ENCODE measurements at places on chromosomes 2 and 18.

DNA sequence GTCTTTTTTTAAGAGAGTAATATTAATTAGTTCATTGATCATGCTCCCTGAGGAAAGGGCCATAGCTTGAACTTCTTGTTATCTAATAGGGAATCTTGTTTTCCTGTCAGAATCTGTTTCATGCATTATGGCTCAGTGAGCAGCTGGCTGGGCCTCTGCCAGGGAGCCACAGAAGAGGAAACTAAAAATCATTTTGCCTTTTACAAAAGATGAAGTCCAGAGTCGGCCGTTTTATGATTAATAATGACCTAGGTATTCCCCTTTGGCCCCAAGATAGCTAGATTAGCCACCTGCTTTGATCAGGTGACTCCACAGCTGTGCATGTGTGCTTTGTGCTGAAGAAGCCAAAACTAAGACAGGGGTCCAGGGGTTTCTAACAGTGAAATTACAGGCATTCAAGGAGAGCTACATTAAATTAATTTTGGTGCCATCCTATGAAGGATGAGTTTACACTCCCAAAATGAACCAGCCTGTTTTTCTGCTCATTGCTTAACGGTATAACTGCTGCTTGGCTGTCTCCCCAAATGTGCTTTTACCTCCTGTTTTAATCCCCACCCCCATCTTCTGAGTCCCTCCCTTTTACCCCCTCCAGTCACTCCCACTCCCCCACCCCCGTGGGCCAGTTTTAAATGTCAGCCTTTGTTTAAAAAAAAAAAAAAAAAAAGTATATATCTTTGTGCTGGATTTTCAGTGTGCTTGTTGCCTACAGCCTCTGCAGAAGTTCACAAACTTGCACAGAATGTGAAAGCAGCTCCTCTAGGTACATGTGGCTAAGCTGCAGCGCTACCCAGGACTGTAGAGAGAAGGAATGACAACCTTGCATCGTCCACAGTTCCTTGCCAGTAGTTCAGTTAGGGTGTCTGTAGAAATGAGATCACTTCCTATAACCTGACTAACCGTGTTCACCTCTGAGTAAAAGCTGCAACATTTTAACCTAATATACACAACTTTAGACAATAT is 93.1 kb downstream of the CABLES1 start:
- DNase-seq: peak; percentile 21

GRCh38 chr18:8854550-8854949 is 149.2 kb downstream of the MTCL1 start:
- no peak for DNase-seq

DNA sequence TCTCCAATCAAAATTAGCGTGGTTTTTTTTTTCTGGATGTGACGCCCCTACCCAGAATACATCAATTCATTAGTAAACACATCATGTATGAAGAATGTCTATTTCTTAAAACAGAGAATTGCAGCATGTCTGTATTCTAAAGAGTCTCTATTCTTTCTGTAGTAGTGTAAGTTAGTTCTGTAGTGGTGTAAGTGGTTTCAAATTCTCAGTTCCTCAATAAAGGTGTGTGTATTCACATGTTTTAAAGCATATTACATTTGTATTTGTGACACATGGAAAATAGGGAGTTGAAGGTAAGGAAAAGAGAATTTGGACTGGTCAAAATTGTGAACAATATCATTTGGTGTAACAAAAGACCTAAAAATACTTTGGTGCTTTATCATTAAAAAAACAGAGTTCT is 8.0 kb upstream of the GPR75 start:
- no peak for DNase-seq

- DNase-seq: no peak
Measured at GRCh38 chr2:156229724-156230362, 102.7 kb downstream of the NR4A2 start.

GRCh38 chr2:193350509-193350908 is 1155.8 kb upstream of the TMEFF2 start:
- DNase-seq: no peak

DNA sequence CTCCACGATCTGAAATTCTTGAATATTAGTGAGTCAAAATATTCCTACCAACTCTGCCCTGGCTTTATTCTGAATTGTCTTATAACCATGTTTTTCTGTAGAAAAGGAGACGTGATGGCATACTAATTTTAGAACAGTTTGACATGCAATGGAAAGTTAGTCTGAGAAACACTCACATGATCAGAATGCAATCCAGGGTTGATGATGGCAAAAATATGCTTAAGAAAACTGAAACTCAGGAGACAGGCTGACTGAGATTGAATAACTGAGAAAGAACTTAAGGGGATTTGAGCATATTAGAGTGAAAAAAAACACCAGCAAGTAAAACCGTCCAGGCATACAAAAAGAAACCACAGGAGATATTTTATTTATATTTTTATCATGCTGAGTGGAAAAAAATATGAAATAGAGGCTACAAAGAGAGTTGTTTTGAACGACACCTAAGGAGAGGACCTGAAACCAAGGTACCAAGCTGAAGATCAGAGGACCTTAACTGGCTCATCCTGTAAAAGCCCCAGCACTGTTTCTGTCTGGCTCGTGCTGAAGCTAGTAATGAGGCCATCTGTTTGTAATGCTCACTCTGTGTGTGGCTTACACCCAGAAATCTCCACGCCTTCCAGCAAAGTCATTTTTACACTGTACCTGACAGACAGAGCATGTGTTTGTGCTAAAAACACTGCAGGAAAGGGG is 437.2 kb upstream of the PKDCC start:
- DNase-seq: no peak

GRCh38 chr2:30655211-30655610 is 152.0 kb downstream of the CAPN13 start:
- no peak for DNase-seq

GRCh38 chr2:2845806-2846315 is 514.8 kb upstream of the MYT1L start:
- no peak for DNase-seq

GRCh38 chr18:75531851-75532459 is 104.5 kb upstream of the SMIM21 start:
- DNase-seq: no peak

DNA sequence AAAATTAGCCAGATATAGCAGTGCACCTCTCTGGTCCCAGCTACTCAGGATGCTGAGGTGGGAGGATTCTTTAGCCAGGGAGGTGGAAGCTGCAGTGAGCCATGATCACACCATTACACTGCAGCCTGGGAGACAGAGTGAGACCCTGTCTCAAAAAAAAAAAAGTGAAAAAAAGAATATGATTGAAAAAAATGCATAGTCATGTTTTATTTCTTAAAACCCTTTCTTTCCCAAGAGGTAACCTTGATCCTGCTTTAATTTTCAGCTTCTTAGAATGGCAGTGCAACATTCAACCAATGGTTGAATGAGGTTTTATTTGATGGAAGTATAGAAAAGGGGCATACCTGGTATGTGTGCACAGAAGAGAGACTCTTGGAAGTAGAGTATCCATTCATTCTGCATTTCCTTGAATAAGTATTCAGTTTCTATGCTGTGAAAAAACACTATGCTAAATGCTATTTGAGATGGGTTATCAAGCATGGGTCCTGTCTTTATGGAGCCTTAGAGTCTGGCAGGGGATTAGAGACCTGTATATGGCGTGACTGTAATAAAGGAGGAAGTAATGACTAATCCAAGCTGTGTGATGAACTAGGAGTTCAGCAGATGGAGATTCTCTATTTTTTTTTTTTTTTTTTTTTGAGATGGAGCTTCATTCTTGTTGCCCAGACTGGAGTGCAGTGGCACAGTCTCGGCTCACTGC is 146.3 kb downstream of the WDSUB1 start:
- DNase-seq: no peak

GRCh38 chr2:9961013-9961412 is 9.5 kb downstream of the GRHL1 start:
- no peak for DNase-seq

GRCh38 chr2:237378650-237379049 is 35.3 kb downstream of the COL6A3 start:
- no peak for DNase-seq

DNA sequence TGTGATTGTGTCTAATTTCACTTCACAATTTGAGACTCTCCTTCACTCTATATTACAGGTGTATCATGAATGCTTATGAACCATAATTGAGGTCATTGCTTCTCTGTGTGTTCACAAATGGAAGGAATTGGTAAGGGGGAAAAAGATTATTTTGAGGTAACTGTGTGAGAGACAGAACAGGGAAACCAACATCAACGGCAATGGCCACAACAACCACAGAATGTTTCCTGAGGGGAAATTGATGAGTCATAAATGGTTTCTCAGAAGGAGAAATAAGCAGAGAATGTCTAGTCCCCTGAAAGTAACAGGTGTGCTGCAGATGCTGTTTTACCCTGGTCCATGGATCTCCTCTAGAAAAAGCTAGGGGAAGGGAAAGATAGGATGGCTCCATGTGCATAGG is 361.2 kb upstream of the GALNT5 start:
- no peak for DNase-seq

DNA sequence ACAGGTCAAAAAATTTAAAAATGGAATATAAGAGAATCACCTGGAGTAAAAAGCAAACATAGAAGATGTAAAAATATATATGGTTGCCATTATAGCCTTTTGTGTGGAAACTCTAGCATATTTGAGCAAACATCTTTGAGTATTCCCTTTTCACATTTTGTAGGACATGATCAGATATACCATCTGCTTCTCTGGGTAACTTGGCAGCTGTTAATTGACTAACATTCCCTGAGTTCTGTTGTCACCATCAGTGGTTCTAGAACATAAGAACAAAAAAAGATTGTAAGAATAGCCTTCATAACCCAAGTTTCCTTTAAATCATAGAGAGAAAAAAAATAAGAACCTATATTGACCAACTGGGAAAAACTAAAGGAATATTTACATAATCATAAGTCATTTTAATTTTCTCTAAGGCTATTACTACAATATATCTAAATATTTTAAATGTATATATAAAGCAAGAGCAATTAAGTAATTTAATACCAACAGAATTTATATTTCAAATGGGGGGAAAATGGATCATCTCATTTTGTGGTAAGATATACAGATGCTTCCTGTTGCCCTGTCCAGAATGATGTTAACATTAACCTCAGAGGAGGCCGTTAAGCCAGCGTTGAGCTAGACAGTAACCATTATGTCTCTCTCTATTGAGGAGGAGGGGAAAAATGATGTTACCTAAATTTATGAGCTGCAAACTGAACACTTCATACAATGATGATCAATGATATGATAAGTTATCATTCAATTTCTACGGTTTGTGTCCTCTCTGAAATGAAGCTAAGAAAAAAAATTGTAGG is 9.8 kb upstream of the INO80D start:
- no peak for DNase-seq

- DNase-seq: no peak
Measured at GRCh38 chr2:8489751-8490150, 192.1 kb upstream of the ID2 start.

GRCh38 chr18:65527879-65528633 is 222.8 kb upstream of the CDH7 start:
- DNase-seq: no peak

- DNase-seq: no peak
Measured at GRCh38 chr2:53880756-53881155, 21.0 kb upstream of the GPR75 start.

DNA sequence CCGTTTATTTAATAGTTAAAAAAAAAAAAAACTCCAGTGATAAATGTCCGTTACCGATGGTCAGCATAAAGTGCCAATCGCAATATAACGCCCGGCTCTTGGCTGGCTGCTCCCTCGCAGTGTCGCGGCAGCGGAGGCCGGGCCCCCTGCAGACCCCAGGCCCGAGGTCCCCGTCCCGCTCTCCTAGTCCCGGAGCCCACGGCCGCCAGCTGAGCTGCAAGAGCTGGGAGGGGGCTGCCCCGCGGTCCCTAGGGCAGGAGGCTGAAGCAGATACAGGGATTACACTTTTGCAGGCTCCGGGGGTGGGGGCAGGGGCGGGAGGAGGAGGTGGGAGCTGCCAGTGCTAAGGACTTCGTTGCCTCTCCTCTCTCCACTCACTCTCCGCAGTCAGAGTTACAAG is 6.9 kb downstream of the OSR1 start:
- DNase-seq: no peak

DNA sequence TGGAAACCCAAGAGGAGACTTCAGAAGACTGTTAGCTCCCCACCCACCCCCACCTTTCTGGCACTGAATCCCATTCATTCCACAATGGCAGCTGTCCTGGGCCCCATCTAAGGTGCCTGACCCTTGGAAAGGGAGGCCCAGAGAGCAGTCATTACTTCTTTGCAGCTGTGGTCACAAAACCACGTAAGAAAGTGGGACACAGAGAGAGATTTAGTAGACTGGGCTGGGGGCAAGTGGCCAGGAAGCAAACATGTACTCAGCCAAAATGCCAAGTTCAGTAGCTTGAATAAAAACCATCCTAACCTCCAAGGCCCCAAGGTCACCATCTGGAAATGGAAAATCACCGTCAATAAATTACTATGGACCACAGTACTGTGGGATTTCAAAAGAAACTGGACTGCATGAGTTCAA is 381.4 kb downstream of the TNS1 start:
- DNase-seq: no peak

- no peak for DNase-seq
Measured at GRCh38 chr2:138504092-138504491, 2.5 kb downstream of the SPOPL start.

GRCh38 chr2:218722876-218723785 is 12.5 kb downstream of the TTLL4 start:
- no peak for DNase-seq

DNA sequence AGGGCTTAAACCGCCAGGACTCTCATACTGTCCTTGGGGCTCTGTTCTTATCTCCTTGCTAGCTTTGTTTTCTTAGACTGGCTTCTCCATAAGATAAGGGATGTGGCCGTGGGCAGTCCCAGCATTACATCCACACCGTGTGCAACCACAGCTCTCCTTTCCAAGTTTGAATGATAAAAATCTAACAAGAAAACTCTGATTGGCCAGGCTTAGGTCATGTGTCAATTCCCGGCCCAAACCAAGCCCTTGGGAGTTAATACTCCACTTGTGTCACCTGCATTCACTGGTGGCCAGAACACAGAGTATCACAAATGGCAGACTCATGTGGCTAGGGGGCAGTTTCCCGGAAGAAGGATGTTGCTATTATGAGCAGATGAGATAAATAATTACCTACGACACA is 43.2 kb upstream of the KDM3A start:
- DNase-seq: peak; percentile 15

- DNase-seq: no peak
Measured at GRCh38 chr2:190947711-190948251, 66.2 kb downstream of the STAT1 start.

GRCh38 chr2:48693645-48694044 is 61.9 kb downstream of the LHCGR start:
- DNase-seq: no peak

DNA sequence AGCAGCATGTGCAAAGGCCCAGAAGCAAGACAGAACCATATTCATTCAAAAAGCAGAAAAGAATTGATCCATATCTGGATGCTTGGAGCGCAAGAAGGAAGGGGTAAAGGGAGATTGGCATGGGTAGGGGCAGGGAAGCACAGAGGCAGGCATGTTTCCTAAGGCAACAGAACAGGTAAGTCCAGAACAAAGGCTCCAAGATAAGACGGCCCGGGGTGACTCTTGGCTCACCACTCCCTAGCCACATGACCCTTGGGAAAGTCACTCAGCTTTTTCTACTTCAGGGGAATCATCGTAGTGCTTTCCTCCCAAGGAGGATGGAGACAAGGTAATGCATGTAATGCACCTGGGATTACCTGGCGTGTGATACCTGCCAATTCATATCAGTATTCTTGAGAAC is 37.7 kb upstream of the ST3GAL5 start:
- DNase-seq: no peak

- no peak for DNase-seq
Measured at GRCh38 chr2:222609381-222609780, 46.5 kb downstream of the FARSB start.
